ENCODE measurements at places on chromosomes 3 and 15.

DNA sequence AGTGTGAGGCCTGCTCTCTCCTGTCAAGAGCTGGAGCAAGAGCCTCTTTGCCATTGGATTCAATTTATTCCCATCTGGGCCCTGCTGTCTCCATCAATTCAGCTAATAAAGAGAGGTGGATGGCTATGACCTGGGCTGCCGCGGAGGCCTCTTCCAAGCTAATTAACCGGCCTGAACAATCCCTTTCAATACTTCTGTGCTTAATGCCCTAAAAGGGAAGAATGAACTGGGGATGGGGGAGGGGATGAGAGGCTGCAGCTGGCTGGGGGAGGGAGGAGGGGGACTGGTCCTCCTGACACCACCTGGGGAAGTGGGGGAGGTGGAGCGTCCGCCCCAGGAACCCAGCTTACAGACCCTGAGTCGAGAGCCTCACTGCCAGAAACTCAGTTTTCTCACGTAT lies 33.4 kb upstream of the PRR23E start:
- DNase-seq = no peak

DNA sequence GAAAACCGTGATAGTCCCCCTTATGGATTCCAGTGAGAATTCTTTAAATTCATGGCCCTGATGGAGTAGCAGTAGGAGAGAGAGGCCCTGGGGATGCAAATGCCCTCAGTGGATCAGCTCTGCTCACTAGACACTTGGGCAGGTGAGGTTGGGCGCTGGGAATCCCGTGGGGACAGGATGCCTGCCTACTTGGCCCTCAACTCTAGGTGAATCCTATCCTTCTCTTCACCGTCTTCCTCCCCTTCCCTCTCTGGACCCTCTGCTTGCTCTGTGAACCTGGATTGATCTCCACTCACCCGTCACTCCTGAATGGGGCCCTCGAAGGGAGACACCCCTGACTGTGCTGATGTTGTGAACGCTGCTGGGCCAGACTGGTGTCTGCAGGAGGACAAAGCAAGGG lies 77.4 kb downstream of the SEC22A start:
- DNase-seq = no peak

GRCh38 chr15:82086243-82086995 lies 40.6 kb upstream of the MEX3B start:
- DNase-seq = no peak

DNA sequence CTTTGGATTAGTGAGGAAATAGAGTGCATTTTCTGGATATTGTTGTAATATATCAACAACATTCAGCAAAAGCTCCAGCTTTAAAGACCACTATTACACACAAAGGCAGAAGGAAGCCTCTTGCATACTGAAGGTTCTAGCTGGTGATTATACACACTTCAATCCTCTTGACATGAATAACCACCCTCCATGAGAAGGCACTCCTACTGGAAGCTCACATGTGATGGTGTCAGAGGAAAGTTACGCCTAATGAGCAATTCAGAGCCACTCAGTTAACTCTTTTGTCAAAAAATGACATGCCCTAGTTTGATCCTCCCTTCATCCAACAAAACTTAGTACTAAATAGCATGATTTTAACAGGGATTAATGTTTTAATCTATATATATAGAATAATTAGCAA lies 124.6 kb upstream of the LYSMD4 start:
- no peak for DNase-seq

- DNase-seq = no peak
These were observed 178.6 kb upstream of the CCDC54 start for GRCh38 chr3:107198581-107199181.

DNA sequence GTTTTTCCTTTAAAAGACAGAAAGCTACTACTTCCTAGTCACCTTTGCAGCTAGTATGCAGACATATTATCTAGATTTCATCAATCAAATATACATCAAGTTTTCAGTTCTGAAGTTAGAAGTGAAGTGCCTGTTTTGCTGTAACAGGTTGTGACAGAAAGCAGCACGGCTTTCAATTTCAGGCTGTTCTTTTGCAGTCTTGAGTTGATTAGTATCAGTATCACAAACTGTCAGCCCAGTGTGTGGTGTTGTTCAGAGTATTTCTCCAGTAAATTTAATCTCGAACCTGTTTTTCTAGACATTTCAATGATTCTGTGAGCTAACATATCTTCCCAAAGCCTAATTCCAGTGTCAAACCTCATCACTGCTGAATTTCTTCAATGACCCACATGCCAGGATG lies 1050.8 kb downstream of the DIPK2A start:
- no peak for DNase-seq

DNA sequence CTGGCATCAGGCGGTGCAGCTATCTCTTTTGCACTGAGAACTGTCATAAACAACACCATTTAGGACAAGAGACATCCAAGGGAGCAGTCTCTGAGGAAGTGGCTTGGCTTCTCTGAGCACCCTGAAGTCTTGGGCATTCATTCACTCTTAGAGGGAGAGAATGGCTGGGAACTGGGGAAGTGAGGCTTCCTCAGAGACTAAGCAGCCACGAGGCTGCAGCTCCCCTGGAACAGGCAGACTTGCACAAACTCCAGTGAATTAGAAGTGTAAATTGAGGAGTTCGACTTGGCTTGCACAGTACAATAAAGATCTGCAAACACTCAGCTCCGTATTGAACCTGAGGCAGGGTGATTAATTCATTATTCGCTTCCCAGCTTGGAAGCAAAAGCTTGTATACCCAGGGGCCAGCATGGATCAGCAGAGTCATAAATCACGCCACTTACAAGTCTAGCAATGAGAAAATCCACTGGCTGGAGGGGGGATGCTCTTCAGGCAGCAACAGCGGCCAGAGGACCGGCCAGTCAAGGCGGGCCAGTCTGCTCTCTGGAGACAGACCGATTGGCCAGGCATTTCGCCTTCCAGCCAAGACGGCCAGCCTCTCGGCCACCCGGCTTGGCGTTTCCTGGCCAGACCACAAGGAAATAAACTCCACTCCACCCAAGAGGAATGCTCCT lies 118.8 kb upstream of the ADPGK start:
- no peak for DNase-seq

DNA sequence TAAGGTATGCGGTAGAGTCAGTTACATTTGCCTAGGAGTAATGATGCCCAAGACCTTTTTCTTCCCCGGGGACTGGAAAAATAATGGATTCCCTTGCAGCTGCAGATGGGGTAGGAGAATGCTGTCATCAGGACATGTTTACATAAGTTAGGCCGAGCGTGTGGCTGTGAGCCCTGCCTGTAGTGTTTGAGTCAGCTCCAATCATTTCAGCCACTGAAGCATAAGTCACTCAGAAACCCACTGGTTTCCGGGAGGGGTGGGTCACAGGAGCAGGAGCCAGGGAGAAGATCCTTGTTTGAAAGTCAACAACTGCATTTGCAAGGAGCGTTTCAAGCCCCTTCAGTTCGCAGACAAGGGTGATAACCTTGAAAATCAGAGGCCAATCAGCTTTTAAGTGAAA lies 562.3 kb downstream of the MCTP2 start:
- DNase-seq = no peak

- no peak for DNase-seq
These were observed 78.6 kb downstream of the PLD1 start for GRCh38 chr3:171731691-171732090.

DNA sequence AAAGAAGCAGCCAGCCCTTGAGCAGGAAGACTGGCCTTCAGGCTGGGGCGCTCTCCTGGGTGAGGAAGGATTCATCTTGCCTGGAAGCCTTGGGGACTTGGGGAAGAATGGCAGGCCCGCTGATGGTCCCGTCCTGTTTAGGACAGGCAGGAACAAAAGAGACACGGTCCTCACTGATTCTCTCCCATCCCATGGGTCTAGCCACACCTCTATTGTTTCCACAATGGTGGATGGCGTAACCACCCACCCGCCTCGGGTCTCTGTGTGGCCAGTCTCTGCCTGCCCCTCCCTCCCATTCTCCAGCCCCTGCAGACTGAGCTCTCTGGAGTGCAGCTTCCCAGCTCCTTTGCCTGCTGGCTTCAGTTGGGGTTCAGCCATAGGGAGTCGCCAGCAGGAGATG lies 284.3 kb downstream of the UACA start:
- DNase-seq = no peak

DNA sequence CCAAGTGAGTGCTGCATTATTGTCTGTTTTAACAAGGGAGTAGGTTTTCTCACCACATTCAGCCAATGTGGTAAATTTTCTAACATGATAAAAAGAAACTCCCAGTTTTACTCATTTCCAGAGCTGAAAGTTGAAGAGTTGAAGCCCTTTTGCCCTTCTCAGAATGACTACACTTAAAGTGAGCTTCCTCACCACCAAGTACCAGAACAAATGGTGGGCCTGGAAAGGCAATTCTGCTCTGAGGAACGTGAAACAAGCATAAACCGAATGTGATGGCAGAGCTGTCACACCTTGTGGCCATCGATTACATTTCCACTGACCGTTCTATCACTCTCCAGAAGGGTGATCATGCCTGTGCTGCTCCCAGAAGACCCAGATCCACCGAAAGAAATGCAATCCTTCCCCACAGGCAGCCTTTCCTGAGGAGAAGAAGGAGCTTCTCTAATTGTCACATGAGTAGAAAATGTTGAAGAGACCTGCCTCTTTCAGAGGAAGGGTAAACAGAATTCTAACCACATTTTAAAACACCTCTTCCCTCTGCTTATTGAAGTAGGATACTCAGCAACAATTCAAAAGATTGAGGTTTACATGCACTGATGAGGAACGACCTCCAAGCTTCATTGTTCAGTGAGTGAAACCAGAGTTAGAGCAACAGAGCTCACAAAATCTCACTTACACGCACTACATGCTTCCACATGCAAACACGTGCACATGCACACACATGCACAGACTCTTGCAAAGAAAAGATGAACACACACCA lies 21.4 kb upstream of the CCR9 start:
- no peak for DNase-seq

GRCh38 chr15:21261396-21261964 lies 178.8 kb downstream of the POTEB3 start:
- no peak for DNase-seq

DNA sequence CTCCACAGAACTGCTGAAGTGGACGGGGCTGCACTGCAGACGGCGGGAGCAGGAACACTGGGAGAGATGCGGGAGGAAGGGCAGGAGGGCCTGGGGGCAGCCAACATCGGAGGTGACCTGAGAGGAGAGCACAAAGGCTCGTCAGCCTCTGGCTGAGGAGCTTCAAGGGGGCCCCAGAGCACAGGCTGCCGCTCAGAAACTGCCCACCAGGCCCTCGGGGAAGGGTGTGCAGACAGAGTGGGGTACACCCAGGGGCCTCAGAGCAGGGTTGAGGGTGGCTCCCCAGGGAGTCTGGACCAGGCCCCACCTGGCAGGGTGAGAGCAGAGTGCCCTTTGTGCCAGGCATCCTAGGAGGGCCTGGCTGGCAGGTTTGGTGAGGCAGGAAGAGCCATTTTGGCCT lies 14.7 kb upstream of the RHO start:
- DNase-seq = no peak

DNA sequence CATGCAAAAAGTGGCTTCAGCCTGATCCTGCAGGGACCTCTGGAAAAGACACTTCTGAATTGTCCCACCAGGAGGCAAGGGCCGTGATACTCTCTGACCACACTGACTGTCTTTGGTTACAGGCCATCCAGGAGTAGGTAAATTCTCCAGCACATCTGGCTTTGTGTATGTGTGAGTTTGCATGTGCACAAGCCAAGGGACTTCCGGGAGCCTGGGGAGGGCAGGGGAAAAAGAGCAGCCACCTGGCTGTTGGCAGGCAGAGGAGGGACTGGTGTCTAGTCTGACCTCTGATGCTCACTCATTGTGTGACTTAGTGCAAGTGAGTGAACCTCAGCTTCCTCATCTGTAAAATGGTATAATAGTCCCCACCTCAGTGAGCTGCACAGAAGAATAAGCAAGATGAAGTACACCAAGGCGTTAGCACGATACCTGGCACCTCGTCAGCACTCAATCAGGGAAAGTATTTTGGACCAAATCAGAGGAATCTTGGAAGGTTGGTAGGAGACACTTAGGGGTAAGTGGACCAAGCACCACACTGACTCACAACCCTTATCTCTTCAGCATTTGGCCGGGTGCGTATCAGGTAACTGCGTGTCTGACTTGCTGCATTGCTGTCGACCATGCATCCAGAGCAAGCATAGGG lies 19.1 kb downstream of the KLHL6 start:
- DNase-seq = no peak

DNA sequence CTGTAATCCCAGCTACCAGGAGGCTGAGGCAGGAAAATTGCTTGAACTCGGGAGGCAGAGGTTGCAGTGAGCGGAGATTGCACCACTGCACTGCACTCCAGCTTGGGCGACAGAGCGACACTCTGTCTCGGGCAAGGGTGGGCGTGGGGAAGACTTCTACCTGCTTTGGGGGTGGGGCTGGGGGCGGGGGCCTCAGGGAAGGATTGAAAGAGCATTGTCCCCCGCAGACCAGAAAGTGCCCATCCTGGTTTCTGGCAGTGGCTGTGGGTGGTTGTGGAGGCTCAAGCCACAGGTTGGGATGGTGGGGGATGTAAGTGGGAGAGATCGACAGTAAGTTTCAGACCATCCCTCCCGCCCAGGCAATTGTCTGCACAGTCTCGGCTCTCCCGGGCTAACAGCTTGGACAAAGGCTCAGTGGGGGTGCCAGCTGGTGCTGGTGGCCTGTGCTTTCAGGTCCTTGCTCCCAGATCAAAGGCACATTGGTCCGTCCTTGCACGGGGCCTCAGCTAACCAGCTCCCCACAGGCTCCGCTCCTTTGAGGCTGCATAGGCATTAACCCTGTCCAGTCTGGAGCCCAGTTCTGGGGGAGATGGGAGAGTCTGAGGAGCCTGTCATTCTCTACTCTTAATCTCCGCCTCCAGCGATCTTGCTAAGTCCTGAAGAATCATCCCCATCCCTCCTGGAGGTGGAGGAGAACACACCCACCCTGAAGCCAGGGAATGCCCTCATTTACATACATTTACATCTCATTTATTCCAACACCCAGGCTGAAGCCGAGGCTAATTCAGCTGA lies 8.6 kb downstream of the SCN5A start:
- no peak for DNase-seq

- DNase-seq = no peak
These were observed 25.6 kb upstream of the TSPAN3 start for GRCh38 chr15:77096541-77096940.

DNA sequence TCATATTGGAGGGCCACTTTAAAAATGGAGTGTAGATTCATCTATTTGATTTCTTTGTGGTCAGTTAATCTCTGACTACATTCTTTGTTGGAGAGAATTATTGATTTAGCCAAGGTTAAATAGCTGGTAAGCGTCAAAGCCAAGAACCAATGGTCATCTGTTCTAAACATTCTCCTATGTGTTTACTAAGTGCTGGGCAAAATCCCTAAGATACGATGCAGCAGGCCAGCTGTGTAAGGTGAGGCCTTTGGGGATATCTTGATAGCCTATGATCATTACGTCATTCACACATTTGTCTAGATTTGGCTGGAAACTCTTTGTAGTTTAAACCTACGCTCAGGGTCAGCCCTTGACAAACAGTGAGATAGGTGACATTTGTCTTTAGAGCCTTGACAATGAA lies 236.2 kb downstream of the NR1D2 start:
- DNase-seq = no peak
